Lower leg skin (tissue), 4 donors: ENCODE measurements at places on chromosomes 7 and 10. TPM values are rescaled to one million over a fixed set of nuclear protein-coding genes. Genes with fewer than 3 reads are reported as not detected.
A peak's percentile ranks its signal among the peaks of the same experiment; 100 is the strongest.

EMX2 gene
- total RNA-seq = 3.7 TPM

DNA sequence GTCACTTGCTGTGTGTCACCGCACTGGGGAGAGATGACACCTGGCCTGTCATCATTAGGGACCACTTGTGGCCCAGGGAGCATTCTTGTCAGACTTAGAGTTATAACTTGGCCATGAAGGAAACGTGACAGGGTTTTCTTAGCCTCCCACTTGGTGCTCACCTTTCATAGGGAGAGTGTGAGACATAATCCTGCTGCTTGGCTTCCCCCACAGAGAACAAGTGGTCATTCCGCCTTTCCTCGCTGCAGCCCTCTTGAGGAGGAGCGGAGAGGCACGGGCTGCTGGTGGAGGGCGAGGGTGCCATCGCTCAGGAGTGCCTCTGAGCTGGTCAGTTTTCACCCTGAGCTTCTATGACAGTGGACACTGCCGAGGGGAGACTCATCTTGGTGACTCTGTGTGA is 125.0 kb upstream of the GJD4 start:
- no peak for DNase-seq

GRCh38 chr7:37336259-37336658 is 112.4 kb downstream of the ELMO1 start:
- DNase-seq = no peak

GRCh38 chr7:135600226-135600625 is 42.5 kb downstream of the NUP205 start:
- no peak for DNase-seq

DNA sequence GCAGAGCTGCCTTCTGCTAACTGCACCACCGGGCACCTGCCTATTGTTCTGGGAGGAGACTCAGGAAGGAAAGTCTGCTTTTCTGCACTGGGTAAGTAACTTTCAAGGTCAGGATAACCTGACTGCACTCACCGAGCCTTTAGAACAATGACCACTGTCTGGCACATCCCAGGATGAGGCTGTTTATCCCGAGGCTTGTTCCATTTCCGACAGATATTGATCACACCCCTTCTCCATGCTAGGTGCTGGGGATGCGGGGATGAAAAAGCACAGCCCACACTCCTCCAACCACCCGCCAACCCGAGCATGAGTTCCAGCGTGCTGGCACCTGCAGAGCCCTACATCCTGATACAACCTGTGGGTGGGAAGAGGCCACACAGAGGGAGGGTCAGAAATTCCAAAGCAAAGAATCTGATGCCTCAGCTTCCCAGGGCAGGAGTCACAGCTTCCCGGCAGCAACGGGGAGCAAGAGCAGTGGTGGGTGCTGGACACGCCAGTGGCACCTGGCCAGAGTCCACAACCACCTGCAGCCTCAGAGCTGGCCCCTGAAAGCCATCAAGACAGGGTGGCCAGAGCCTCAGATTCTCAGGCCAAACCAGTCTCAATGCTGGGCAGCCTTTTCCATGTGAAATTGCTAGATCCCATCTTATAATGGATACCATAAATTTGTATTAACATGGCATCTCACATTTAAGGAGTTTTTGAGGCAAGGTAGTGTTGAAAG is 34.9 kb upstream of the CNPY1 start:
- peak; percentile 50 for DNase-seq

DNA sequence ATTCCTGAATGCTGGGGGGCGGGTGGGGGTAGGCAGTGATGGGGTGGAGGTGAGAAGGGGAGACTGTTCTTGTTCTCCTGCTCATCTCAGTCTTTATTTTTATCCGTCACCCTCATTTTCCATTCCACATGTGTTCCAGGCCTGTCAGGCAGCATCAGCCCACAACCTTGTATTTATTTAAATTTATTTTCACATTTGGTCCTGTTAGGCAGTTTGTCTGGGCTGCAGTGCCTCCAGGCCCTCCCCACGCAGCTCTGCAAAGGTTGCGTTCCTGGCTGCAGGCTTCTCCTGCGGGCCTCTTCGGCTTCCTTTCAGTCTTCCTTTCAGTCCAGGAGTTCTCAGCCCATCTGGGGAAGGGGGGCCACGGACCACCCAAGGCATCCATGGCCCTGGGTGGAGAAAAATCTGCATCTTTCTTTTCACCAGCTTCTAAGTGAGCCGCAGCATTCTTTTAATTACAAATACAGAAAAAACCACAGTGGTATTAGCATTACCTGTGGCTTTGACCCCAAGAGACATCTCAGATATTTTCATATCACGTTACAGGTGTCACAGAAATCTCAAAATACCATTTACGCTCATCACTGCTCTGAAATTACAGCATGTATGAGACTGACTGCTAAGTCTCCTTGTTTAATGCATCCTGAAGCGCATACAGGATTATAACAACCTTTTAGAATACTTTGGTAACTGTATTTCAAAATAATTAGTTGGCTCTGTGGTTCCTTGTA is 94.0 kb downstream of the C10orf105 start:
- no peak for DNase-seq

PNLIPRP1 gene
- not detected for total RNA-seq

GRCh38 chr10:123249894-123250293 is 95.7 kb downstream of the BUB3 start:
- no peak for DNase-seq

SLC18A2 gene
- 4.9 TPM for total RNA-seq

AUTS2 gene
- 30.8 TPM for total RNA-seq

NUTM2B gene
- 0.17 TPM for total RNA-seq

DNA sequence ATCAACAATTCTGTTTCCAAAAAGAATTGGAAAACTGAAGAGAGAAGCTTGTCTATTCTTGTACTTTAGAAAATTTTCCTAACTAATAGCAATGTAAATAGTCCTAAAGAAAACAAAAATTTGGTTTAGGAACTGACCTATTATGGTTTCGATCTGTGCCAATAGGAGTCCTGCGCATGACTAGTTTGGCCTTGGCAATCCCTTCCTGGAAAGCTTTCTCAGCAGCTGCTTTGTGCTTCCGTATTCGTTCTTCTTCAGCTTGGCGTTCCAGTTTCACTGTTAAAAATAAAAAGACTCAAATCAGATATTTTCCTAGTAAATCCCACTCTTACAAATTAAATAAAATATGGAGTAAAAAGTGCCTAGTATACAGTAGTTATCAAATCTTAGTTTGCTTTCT is 36.6 kb downstream of the FZD9 start:
- no peak for DNase-seq

DNA sequence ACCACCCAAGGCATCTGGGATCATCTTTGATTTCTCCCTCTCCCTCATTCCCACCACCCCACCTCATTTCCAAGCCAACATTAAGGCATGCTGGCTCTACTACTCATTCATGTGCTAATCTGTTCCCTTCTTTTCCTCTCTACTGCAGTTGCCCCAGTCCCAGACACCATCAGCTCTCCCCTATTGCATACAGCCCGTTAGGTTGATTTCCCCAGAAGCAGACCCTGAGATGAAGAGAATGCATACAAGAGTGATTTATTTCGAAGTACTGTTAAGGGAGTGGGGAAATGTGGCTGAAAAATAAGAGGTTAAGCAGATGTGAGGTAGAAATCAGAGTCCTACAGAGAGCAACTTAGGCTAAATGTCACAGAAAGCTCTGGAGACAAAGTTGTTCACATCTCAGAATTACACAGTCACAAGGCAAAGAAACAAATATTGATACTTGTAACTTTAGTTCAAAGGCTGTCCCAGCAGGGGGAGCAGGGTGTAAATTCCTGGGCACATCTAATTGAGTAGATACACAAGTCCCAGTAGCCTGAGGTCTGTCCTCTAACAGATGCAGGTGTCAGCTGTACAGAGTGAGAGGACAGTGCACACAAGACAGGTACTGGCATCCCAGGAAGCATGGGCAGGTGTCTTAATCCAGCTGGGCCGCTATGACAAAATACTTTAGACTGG is 20.9 kb downstream of the AKR1D1 start:
- DNase-seq = no peak

ARL3 gene
- 3.6 TPM for total RNA-seq

LEP gene
- total RNA-seq = 1.1 TPM

GRCh38 chr10:1128649-1129048 is 72.5 kb downstream of the WDR37 start:
- DNase-seq = no peak

- DNase-seq = no peak
Measured at GRCh38 chr10:59817773-59818172, 64.5 kb upstream of the MRLN start.

GRCh38 chr10:108653531-108653930 is 1269.8 kb downstream of the XPNPEP1 start:
- no peak for DNase-seq

GRCh38 chr7:17988141-17988540 is 39.5 kb downstream of the PRPS1L1 start:
- DNase-seq = no peak

CTTNBP2 gene
- total RNA-seq = 6.2 TPM

DNA sequence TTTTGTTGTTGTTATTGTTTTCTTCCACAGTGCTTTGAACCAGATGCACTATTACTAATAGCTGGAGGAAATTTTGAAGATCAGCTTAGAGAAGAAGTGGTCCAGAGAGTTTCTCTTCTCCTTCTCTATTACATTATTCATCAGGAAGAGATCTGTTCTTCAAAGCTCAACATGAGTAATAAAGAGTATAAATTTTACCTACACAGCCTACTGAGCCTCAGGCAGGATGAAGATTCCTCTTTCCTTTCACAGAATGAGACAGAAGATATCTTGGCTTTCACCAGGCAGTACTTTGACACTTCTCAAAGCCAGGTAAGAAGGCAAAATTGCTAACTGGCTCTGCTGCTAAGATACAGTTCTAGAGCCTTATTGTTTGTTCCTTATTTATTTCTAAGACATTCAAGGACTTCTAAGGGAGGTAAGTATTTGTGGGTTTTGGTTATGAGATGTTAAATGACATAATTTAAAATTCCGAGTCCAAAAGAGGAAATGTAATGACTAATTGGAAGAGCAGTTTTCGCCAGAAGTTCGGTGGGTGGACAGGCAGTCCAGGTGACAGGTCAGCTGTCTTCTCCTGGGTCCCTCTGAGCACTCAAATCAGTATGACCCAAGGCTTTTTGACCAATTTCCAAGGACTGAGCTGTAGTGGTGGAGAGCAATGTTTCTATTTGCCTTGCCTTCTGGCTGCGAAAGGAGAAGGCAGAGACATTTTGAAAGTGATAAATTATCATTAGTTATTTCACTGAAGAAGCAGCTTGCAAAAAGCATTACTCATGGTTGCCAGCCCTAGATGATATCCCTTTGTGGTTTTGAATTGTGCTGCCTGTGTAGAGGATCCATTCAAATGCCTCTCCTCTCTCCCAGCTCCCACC is 10.1 kb downstream of the SLC39A12 start:
- DNase-seq = no peak

MYL10 gene
- total RNA-seq = not detected

ADRA2A gene
- total RNA-seq = 9.7 TPM

DNA sequence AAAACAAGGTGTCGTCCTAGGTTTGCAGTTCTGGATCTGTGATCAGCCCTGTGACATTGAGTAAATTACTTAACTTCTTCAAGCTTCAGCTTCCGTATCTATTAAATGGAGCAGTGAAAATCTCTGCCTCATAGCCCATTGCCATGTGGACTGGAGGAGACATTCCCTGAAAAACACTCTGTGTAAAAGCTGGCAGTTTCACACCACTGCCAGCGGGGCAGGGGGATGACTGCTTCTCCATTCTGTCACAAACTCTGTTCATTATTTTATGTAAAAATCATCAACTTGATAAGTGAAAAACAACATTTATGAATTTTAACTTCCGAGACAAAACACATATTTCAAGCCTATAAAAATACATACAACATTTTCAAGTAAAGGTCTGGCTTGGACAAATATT is 234.7 kb downstream of the BMPER start:
- no peak for DNase-seq

SSC4D gene
- not detected for total RNA-seq

- no peak for DNase-seq
Measured at GRCh38 chr7:77553123-77553522, 16.0 kb downstream of the PTPN12 start.

GRCh38 chr10:88800152-88801125 is 2.1 kb upstream of the LIPM start:
- no peak for DNase-seq
